Camera-type eye (tissue), 1 donor: ENCODE measurements at places on chromosomes 1 and 21. TPM values are rescaled to one million over a fixed set of nuclear protein-coding genes. Genes with fewer than 3 reads are reported as not detected.

The LCE1F gene
- total RNA-seq = not detected

The TRAPPC3 gene
- 51.9 TPM for total RNA-seq

The PLCH2 gene
- 84.1 TPM for total RNA-seq

The OR2T12 gene
- total RNA-seq = not detected
